ENCODE measurements at places on chromosomes 13 and 19.

DNA sequence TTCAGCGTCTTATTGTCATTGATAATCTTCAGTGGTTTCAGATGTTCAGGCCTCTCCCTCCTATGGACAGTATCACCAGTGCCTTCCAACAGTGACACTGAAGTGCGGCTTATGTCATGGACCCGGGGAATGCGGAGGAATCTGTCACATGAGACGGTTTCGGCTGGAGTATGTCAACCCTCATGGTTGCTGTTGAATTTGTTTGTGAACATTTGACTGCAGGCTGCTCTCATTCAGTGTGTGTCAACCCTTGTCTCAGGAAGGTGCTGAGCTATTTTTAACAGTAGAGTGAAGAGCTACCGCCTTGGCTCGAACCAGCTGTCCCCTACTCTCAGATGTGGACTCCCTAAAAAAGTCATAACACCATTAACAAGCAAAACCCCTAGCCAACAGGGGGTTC, 138.8 kb upstream of the RNF113B start:
- DNase-seq: no peak

GRCh38 chr19:18128044-18128443, 24.9 kb upstream of the PIK3R2 start:
- no peak for DNase-seq

GRCh38 chr19:14761607-14762006, 16.8 kb downstream of the ADGRE2 start:
- no peak for DNase-seq

DNA sequence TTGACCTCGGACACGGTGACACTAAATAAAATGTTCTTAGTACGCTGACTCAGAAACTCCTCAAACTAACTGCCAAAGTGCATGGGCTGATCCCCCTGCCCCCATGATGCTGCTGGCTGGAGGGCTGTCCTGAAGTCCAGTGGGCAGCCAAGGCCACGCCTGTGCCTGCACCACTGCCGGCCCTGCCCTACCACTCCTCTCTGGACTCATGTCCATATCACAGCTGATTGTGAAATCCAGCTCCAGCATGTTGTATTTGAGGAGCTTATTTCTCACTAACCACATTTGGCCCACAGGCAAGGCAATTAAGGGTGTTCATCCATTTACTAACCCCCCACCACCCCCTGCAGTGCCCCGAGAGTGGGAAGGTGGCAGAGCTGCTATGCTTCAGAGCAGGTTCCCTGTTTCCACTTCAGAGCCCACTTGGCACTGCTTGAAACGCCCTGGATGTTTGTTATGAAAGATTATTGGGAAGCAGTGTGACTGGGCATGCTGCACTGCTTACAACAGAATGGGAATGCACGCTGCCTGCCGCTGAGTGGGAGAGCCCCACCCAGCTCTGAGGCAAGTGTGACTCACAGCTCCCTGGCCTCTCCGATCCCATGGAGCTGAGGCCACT, 114.0 kb downstream of the UQCRFS1 start:
- no peak for DNase-seq

- DNase-seq: no peak
These were observed 1.3 kb downstream of the CYP4F3 start for GRCh38 chr19:15641901-15642491.

- no peak for DNase-seq
These were observed 17.1 kb upstream of the LRCH1 start for GRCh38 chr13:46535825-46536224.

DNA sequence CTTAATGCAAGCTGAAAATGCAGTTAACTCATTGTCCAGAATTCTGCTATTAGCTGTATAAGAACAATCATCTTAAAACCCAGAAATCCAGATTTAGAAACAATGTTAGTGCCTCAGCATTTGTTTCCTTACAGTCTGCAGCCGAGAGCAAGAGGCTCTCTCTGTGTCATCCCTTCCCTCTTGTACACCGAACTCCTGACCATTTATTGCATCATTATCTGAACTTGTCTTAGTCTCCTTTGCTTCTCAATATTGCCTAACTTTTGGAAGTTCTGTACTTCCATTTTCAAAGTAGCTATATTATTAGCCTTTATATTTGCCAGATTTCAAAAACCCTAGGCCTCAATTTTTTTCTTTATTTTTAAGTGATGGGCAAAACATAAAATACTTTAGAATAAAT, 27.1 kb downstream of the RNASEH2B start:
- no peak for DNase-seq

DNA sequence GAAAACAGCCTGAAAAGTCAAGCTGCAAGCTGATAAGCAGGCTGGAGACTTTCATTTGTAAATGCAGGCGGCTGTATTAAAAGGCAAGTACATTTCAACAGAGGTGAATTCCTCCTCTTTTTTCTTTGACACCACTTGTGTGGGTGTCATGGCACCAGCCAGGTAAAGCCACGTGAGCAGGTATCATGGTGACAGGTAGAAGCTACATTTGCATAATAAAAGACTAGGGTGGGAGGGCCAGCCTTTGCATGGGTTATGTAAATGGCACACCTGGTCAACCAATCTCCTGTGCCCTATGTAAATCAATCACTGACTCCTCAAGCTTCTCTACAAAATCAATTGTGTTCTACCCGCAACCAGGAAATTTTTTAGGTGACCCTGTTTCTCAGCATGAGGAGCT, 68.2 kb downstream of the ZNF100 start:
- no peak for DNase-seq

- no peak for DNase-seq
These were observed 84.9 kb downstream of the DPF1 start for GRCh38 chr19:38139122-38139521.

DNA sequence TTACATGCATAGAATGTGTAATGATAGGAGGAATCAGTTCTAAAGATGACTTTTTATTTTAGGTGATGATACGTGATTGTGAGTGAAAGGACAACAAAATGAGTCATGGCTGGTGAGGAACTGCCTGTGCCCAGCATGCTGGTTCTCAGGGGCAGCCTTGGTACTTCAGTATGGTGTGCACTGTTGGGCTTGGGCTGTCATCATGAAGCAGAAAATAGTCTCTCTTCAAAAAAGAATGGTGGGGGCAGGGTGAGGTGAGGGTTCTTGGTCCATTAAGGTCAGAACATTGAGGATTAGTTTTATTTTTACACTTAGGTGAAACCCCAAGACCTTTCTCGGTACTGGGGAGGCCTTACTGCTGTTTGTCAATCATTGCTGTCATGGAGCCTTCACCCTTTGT, 309.5 kb downstream of the MTUS2 start:
- no peak for DNase-seq

DNA sequence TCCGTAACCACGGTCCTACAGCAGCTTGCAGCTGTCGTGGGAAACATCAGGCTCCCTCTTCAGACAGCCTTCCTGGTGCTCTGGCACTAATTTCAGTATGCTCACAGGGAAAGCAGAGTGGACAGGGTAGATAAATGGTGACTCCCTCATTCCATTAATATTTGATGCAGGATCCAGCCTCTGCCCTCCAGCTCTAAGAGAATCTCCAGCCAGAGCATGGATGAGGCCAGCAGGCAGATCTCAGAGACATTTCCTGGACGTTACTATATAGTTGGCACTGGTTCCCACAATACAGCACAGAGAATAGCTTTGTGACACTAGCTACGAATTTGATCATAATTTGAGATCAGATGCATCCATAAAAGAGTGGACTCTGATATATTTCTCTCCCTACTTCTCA, 341.4 kb downstream of the LIG4 start:
- no peak for DNase-seq

DNA sequence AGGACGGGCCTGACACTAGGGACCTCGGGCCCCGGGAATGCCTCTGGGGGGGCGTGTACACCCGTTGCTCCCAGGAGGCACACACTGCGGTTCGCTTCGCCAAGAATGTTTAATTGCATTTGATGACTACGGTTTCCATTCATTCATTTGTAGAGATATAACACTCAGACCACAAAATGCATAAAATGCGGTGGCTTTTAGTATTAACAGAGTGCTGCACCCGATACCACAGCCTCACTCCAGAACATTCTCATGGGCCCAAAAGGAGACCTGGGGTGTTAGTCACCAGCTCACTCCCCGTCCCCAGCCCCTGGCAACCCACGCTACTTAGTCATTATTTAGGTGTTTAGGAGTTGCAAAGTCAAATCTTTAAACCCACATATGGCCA, 21.8 kb downstream of the HCN2 start:
- no peak for DNase-seq

DNA sequence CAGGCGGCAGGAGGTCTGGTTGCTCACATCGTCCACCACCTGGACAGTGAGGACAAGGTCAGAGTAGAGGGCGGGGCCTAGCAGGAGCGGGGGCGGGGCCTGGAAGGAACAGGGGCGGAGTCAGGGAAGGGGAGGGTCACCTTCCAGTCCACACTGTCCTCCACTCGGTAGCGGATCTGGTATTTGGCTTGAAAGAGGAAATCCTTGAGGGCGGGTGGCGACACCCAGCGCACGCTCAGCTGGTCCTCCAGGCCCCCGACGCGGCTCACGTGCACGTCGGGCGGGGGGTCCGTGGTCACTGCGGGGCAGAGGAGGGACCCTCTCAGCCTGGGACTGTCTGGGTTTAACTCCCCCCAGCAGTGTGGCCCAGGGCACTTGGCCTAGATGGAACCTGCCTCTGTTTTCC, 8.2 kb downstream of the REX1BD start:
- no peak for DNase-seq

- no peak for DNase-seq
These were observed 2.3 kb upstream of the HIF3A start for GRCh38 chr19:46294494-46294893.

DNA sequence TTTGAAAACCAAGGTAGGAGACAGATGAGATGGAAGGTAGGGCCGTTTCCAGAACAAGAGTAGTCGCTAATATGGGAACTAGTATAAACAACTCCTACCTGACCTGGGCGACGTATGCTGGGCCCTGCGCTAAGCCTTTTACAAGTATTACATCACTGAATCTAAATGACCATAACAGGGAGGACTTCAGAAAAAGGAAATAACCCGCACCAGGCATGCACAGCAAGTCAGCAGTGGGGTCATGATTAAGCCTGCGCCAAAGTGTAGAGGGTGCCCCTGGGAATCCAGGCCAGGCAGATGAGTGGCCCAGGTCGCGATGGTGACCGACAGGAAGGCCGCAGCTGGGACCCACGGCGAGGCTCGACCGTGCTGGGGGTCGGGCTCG, 613 bp downstream of the ATP13A1 start:
- no peak for DNase-seq

GRCh38 chr19:13099073-13099999, 3.3 kb downstream of the LYL1 start:
- DNase-seq: no peak
